ENCODE measurements at places on chromosomes 3 and 15. TPM values are rescaled to one million over a fixed set of nuclear protein-coding genes. Genes with fewer than 3 reads are reported as not detected.

NME9 gene
- total RNA-seq, result not detected

BBS4 gene
- 9.9 TPM for total RNA-seq

FBXO40 gene
- not detected for total RNA-seq

RBPMS2 gene
- not detected for total RNA-seq

All from ascending aorta (tissue), 2 donors.